Left renal pelvis (tissue), 4 donors: ENCODE measurements at places on chromosomes 11 and 22. TPM values are rescaled to one million over a fixed set of nuclear protein-coding genes. Genes with fewer than 3 reads are reported as not detected.

The ZP1 gene
- not detected for polyA plus RNA-seq

The TCP11L1 gene
- 12.6 TPM for polyA plus RNA-seq

The OVCH2 gene
- not detected for polyA plus RNA-seq

The MYRF gene
- polyA plus RNA-seq, result 22.3 TPM

The MS4A1 gene
- 0.37 TPM for polyA plus RNA-seq

The DBX1 gene
- not detected for polyA plus RNA-seq

The RAB1B gene
- 118 TPM for polyA plus RNA-seq

The NDUFA6 gene
- 97.4 TPM for polyA plus RNA-seq

The VPS11 gene
- 67.0 TPM for polyA plus RNA-seq

GRCh38 chr11:70012134-70012733 is 65.9 kb upstream of the ANO1 start:
- no peak for DNase-seq

DNA sequence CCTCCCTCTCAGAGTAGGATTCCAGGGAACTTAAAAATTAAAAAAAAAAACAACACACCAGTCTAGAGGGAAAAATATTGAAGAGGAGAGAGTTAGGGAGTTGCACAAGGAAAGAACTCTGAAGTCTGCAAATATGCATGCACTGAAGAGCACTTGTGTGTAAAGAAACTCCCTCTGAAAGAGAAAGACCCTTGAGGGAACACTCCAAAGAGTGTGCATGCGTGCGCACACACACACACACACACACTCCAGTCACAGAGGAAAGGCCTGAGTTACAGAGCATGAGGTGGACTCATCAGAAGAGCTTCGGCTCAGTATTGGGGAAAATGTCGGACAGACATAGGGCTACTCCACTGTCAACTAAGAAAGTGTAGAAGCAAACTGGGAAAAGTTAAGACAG is 30.1 kb downstream of the GGTLC2 start:
- DNase-seq, result no peak

GRCh38 chr11:61359516-61359915 is 2.2 kb downstream of the CYB561A3 start:
- DNase-seq, result no peak

DNA sequence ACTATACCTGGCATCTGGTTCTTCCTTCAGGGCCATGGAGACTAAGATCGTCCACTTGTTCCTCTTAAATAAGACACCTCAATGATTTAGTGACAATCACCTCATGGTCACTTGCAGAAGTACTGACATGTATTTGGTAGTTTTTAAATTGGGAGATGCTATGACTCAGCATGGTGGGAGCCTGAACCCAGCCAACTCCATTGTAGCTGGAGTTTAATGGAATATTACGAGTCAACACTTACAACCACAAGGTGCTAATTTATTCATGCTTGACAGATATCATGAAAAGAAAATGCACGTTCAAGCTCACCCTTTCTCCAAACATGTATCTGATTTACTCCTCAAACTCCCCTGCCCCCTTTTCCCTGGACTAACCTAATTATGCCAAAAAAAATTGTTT is 16.6 kb upstream of the APOL3 start:
- DNase-seq, result no peak

GRCh38 chr22:47783433-47784366 is 1021.2 kb downstream of the TBC1D22A start:
- DNase-seq, result no peak

- DNase-seq, result no peak
Observed at GRCh38 chr22:37675930-37676735, 697 bp downstream of the LGALS1 start.

DNA sequence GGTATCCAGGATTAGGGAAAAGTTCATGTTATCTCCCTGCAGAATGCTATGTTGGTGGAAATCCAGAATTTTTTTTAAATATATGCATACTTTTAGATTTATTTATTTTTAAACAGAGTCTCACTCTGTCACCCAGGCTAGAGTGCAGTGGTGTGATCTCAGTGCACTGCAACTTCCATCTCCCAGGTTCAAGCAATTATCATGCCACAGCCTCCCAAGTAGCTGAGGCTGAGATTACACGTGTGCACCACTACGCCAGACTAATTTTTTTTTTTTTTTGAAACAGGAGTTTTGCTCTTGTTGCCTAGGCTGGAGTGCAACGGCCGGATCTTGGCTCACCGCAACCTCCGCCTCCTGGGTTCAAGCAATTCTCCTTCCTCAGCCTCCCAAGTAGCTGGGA is 2.6 kb downstream of the PACSIN2 start:
- no peak for DNase-seq

DNA sequence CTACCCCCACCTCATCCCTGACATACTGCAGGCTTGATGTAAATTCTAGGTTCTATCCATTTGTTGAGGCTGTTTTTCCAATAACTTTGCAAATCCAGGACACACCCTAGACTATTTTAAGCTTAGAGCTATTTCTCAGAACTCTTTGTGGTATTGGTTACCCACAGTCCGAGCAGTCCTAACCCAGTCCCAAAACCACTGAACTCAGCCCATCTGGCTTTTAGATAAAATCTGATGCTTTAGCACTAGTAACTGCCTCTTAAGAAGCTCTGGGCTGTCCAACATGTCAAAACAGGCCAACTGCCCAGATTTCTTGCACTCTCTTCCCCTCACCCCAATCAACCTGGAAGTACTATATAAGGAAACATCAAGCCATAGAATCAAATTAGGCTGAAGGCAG is 344.4 kb upstream of the CADM1 start:
- DNase-seq, result no peak

GRCh38 chr11:118984825-118985224 is 13.1 kb upstream of the CENATAC start:
- no peak for DNase-seq

GRCh38 chr11:1632053-1632714 is 2.6 kb downstream of the KRTAP5-5 start:
- DNase-seq, result no peak

- no peak for DNase-seq
Observed at GRCh38 chr22:49367041-49367697, 460.5 kb downstream of the BRD1 start.

DNA sequence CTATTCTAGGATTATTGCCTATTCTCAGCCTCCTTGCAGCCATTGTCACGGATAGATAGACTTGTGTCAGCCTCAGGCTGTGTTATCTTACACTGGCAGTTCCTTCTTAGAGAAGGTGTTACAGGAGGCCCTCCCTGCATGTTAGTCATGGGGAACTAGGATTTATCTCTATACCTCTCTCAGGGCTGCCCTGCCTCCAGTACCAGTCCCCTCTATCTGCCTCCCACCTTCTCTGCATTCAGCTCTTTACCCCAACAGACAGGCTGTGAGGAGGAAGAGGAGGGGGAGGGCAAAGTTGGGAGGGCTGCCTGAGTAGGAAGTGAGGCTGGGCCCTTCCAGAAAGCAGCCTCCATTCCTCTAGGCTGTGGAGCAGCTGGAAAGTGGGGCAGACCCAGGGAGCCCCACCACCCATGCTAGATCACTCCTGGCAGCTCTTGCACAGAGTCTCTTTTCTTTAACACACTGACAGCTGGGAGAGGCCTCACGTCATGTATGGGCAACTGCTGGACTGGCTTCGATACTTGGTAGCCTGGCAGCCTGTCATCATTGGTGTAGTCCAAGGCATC is 2.9 kb upstream of the IL18BP start:
- no peak for DNase-seq

DNA sequence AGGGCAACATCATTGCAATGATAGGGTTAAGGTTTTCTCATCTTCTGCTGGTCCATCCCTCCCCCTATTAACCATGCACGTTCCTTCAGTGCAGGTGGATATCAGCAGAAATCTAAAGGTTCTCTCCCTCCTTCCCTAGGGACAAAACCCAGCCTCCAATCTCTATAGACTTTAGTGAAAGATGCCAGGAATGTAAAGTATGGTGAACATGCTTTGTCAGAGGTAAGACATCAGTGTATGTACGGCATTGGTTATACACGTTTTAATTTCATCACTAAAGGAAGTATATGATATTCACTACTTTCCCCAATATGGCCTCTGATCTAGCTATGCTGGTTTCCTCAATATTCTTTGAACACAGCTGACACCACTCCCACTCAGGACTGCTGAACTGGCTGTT is 81.2 kb upstream of the LDLRAD3 start:
- no peak for DNase-seq

DNA sequence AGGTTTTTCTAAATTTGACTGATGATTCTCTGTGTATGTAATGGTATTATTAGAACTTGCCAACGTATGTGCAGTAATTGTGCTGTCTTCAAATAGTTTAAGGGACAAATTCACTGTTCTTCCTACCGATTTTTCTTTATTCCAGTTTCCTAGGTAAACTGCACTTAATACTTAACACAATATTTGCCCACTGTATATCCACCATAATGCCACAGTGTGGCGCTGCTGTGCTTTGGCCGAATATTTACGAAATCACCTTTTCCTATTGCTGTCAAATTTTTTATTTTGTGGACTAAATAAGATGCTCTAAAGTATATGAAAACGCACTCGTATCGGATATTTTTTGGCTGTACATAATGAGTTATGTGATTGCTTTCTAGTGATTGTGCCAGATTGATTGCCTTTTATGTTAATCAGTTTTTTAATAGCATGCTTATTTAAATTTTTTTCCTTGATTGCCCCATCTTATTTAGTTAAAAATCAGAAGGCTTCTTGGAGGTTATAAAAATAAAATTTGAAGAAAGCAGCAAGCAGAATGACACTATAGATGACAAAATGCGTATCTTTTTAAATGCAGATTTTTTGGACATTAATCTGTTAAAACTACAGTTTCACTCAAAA is 10.5 kb downstream of the AASDHPPT start:
- no peak for DNase-seq

GRCh38 chr11:19156892-19157291 is 39.9 kb downstream of the ZDHHC13 start:
- DNase-seq, result no peak

DNA sequence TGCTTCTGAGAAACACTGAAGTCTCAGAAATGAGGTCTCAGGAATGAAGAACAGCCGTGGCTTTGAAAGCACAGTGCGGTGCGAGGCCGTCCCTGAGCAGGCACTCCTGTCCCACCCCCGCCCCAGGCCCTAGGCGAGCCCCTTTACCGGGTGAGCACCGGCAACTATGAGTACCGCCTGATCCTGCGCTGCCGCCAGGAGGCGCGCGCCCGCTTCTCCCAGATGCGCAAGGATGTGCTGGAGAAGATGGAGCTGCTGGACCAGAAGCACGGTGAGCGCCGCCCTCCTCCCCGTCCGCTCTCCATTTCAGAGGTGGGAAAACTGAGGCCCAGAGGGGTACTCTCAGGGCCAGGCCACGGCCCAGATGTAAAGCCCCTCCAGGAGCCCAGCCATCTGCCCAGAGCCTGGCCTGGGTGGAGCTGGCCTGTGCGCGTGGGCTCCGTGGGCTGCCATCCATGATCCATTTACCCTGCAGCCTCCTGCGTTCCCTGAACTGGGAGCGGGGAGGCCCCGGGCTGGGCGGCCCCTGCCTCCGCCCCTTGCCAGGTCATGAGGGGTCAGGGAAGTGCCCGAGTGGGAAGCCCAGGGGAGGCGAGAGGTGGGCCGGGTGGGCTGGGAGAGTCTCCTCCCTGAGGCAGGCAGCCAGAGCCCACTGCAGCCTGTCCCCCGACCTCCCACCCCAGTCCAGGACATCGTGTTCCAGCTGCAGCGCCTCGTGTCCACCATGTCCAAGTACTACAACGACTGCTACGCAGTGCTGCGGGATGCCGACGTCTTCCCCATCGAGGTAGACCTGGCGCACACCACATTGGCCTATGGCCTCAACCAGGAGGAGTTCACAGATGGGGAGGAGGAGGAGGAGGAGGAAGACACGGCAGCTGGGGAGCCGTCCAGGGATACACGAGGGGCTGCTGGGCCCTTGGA is 9.5 kb downstream of the SLC16A8 start:
- no peak for DNase-seq

DNA sequence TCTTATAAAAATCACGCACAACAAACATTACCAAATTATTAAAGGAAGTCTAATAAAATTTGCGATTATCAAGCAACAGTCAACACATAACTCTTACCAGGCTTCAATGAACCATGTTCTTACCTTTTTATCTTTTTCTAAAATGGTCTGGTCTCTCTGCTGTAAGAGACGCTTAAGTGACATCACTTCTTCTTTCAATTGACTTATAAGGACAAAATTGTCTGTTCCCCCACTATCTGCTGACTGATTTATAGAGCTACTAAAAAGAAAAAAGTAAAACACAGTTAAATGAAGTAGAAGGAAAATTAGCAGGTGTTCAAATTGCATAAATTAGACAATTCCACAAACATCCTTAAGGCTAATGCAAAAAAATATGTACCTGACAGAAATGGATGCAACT is 10.9 kb downstream of the FAM76B start:
- DNase-seq, result no peak

DNA sequence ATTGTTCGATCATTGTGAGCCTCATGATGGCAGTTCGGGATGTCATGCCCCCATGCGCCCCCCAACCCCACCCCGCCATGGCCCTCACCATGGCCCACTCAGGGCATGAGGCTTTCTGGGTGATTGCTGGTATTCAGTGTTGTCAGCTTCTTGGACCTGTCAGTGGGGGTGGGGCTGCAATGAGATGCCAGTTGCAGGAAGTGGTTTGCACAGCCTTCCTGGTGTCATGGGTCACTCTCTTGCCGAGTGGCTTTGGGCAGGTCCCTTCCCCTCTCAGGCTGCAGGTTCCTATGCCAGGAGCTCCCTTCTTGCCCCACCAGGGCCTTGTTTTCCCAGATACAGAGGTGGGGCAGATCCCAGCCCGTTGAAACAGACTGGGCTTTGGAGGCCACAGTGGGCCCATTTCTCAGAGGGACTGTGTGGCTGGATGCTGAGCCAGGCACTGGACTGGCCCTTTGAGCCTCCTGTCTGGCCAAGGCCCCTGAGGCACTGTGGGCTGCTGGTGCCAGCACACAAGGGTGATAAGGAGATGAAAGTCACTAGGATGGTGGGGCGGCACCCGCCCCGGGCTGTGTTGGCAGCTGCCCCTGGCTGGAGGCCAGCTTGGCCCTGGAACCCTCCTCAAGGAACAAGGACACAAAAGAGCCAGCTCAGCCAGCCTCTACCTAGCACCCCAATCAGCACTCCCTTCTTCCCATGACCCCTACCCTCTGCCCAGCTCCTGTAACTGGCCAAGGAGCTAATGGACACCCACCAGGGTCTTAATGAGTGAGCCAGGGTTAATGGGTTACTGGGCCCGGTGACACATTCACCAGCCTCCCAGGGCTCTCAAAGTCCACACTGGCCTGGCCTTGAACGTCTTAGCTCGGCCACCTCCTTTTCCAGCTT is 1.5 kb upstream of the GGT1 start:
- DNase-seq, result no peak

- DNase-seq, result no peak
Observed at GRCh38 chr22:42371501-42371900, 60.7 kb downstream of the NFAM1 start.

DNA sequence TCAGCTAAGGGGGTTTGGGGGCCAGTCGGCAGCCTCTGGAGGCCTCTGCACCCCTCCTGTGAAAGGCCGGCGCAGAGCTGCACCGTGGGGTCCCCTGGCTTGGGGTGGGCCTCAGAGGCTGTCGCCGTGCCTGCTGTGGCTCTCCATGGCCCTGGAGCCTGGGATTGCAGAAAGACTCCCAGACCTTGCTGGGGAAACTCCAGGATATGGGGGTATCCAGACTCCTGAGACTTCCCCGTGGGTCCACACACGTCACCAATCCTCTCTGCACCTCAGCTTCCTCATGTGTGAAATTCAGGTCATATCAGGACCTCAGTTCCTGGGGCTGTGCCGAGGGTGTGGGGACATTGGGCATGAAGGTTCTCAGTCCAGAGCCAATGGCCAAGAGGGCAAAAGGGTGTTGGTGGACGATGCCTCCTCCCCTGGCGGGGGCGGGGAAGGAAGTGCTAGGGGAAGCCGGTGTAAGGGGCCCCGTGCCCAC is 97.1 kb downstream of the KCNQ1 start:
- no peak for DNase-seq

GRCh38 chr11:134513585-134514120 is 101.6 kb upstream of the B3GAT1 start:
- no peak for DNase-seq

- DNase-seq, result no peak
Observed at GRCh38 chr22:20520093-20520511, 12.7 kb downstream of the MED15 start.
